ENCODE measurements at places on chromosomes 3 and 15. TPM values are rescaled to one million over a fixed set of nuclear protein-coding genes. Genes with fewer than 3 reads are reported as not detected.

Gene MESP2
- total RNA-seq = 0.13 TPM

Gene CEP63
- total RNA-seq = 22.4 TPM

Gene ADGRG7
- under 0.01 TPM for total RNA-seq

Gene OIP5
- total RNA-seq = 0.38 TPM

Gene ETV5
- 12.9 TPM for total RNA-seq

Gene HCN4
- not detected for total RNA-seq

Gene PLSCR2
- not detected for total RNA-seq

Gene GXYLT2
- 0.79 TPM for total RNA-seq

Gene ANKUB1
- total RNA-seq = 0.26 TPM

Gene GABRB3
- 1.4 TPM for total RNA-seq

Gene TRAIP
- total RNA-seq = 0.79 TPM

Gene ADAMTS17
- total RNA-seq = 2.0 TPM

Gene OR5K3
- total RNA-seq = not detected
